ENCODE measurements at places on chromosomes 3 and 15.

DNA sequence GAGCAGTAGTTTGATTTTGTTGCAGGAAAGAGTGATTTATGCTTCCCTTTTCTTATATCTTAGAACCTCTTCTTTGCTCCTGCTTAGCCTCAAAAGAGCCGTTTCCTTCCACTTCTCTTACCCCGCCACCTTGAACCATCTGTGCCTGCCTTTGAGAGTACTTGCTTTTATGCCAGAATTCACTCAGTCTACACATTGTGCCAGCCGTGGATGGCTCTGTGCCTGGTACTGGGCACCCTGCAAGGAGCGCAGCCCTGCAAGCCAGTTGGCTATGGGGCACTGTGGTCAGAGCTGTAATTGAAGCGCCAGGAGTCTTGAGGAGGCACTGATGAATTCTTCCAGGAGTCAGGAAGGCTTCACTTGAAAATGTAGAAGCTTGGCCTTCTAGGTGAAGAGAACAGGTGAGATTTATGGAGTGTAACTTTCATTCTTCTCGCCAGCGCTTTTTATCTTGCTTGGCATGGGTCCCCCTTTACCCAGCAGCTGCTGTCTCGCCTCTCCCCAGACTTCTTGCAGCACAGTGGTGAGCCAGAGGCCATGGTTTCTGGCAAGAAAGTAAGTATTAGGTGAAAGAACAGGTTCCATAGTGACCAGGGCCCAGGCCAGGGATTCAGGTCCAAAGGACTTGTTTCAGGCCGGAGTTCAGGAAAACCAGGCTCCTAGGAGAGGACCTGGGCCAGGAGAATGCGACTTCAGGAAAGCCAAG lies 4.9 kb downstream of the TMED3 start:
- no peak for DNase-seq

DNA sequence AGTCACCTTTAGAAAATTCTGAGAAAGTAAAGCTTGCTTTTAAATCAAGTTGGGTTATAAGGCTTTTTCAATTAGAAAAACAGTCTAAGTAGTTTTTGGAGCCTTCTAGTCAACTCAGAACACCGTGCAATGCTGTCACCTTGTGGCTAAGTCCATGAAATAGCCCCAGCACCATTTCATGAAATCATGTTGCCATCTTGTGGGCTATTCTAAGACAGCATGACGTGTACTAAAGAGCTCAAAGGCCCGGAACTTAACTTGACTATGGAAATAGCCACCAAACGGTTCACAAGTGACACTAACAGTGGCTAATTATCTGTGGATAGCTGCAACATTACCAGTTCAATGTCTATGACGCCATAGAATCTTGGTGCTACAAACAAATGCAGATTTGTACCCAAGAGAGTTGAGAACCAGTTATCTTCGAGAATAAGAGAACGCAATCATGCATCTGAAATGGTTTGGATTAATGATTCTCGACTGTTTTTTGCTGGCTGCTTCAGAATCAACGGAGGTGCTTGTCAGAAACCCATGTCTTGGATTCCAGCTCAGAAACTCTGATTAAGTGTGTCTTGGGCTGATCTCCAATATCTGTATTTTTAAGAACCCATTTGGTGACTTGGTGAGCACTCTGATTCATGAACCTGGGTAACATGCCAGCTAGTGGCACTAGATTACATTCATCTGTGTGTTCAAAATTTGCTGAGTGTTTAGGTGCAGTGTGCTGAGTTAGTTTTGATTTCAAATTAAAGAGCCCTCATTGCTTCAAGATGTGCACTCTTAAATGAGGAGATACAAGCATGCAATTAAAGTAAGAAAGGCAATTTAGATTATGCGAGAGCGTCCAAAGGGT lies 111.2 kb upstream of the MCTP2 start:
- peak; percentile 46 for DNase-seq

GRCh38 chr15:63469984-63470383 lies 34.4 kb upstream of the USP3 start:
- DNase-seq, result no peak

DNA sequence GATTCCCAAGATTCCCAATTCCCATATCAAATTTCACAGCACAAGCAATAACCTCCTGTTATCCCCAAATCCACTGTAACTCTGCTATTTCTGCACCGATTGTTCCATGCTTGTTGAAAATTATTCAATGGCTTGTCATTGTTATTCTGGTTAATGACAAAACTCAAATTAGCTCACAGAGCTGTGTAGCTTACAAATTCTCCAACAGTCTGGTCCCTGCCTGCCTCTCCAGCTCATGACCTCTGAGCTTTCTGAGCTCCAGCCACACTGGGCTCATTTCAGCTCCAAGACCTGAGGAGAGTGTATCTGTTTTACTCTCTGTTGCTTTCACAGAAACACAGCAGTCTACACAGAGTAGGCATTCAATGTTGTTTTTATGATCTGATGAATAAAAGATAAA lies 3.3 kb downstream of the DPPA2 start:
- DNase-seq, result no peak

- DNase-seq, result no peak
Measured at GRCh38 chr3:139668332-139668731, 9.4 kb downstream of the NMNAT3 start.

GRCh38 chr15:77126529-77127326 lies 55.8 kb upstream of the TSPAN3 start:
- no peak for DNase-seq

DNA sequence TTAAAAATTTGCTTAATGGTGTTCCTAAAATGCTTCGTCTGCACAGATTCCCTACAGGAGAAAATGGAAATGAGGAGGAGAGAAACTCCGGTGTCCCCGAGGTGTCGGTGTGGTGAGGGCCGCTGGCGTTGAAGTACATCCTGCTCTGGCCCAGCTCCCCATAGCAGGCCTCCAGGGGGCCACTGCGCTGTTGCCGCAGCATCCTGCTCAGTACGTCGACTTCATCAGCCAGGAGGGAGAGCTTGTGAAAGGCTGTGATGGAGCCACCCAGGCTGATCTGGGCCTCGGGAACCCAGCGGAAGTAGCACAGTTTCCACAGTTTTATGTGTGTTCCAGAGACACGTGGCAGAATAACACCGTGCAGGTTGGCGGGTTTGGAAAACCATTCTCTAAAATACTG lies 37.8 kb downstream of the FAN1 start:
- no peak for DNase-seq

DNA sequence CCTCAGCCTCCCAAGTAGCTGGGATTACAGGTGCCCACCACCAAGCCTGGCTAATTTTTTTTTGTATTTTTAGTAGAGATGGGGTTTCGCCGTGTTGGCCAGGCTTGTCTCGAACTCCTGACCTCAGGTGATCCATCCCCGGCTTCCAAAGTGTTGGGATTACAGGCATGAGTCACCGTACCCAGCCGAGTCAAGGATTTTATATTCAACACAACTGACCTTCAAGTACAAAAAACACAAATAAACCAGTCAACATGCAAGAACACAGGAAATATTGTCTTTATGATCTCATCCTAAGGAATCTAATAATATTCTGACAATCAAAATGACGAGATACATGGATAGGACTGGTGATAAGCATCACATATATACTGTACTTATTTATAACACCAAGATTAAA lies 37.9 kb downstream of the TJP1 start:
- DNase-seq, result no peak

- DNase-seq, result no peak
Measured at GRCh38 chr3:73363093-73363492, 261.6 kb downstream of the PDZRN3 start.

DNA sequence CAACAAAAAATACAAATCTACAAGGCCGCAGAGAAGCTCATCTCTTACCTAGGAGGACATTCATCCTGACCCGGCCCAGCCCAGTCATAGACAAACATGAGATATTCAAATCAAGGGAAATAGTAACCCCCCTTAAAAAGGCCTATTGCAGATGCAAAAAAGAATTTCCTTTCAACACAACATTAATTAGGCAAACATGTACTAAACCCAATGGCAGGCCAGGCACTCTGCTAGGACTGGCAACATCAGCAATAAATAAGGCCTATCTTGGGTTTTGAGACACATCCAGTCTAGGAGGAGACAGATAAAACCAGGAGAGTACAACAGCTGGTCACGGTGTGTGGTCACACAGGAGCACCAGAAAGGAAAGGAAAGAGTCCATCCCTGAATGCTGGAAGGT lies 61.4 kb downstream of the ADCY5 start:
- no peak for DNase-seq

GRCh38 chr15:91412138-91412928 lies 312.3 kb downstream of the SV2B start:
- DNase-seq, result no peak

DNA sequence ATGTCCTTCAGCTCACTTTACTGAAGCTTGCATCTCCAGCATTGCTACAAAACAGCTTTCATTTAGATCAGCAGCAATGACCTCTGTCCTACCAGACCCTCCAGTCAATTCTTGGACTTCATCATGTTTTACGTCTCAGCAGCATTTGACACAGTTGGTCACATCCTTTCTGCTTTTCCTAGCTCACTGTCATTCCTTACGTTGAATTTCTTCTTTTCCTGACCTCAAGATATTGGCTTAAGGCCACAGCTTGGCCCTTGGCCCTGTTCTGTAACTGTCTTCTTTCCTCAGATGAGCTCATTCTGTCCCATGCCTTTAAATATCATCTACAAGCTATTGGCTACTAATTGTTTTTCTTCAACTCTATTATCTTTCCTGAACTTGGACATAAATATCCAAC lies 576.2 kb upstream of the KCNMB2 start:
- no peak for DNase-seq

- DNase-seq, result no peak
Measured at GRCh38 chr3:66302288-66302687, 81.5 kb downstream of the SLC25A26 start.

DNA sequence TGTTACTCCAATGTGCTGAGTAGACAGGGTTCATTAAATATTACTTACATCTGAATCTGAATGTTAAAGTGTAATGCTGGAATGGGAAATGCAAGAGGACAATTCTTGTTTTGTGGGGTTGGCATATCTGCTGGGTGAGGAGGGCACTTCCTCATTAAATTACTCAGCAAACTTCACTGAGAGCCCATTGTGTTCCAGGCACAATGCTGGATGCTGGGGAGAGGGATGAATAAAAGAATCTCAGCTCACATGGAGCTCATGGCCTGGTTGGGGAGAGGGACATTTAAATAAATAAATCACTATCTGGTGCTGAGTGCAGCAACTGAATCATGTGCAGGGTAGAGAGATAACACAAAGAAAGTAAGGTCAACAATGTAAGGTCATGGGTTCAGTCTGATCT lies 199.2 kb upstream of the CFAP20DC start:
- no peak for DNase-seq

- DNase-seq, result no peak
Measured at GRCh38 chr3:46112984-46113383, 85.7 kb upstream of the XCR1 start.

DNA sequence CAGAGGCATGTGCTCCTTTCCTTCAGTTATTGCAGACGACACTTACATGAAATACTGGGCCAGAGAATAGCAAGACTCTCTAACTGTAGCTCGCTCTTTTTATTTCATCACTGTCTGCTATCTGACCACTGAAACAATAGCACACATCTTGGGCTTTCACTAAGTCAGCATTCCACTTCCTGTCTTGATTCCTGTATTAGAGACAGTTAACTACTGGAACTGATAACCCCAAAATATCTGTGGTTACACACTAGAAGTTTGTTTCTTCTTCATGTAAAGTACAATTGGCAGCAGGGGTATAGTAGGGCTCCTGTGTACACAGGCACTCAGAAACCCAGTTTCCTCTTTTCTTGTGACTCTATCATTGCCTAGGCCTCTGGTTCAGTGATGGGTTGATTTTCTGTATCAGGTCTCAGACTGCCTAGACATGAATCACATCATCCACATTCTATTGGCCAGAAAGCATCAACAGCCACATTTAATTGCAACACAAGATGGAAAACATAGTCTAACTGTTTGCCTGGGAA lies 230.2 kb upstream of the CD96 start:
- DNase-seq, result no peak

GRCh38 chr3:129360171-129360611 lies 68.2 kb downstream of the EFCAB12 start:
- DNase-seq, result no peak

- DNase-seq, result no peak
Measured at GRCh38 chr3:133891662-133892378, 3.9 kb downstream of the RAB6B start.

DNA sequence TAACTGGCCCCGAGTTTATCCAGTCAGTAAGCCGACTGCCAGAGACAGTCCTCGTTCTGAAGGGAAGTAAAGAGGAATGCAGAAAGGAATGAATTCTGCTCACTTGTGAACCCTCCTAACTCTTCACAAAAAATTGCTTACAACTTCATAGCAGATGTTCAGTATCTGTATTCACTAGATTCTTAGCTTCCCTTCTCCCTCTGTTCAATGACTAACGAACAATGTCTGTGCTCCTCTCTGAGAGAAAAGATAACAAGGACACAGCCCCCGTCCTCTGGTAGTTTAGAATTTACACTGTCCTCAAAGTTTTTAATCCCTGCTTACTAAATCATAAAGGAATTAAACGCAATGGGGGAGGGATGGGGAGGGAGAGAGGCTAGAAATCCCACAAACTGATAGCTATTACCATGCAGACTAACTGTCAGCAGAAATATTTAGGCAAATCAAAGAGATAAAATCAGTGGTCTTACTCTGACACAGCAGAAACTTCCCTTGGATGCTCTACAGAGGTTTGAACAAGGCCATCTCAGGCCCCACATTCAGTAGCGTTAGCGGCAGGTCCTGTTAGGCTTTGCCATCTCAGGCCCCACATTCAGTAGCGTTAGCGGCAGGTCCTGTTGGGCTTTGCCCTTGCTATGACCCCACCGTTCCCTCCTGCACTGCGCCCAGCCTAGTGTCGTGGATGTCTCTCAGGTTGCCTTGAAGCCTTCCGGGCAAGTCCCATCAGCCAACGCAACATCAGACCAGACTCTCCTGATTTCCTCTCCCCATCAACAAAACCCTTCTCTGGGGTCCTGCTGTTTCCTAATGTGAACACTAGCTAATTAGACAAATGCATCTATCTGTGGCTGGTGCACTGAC lies 23.4 kb downstream of the NRROS start:
- DNase-seq, result no peak

DNA sequence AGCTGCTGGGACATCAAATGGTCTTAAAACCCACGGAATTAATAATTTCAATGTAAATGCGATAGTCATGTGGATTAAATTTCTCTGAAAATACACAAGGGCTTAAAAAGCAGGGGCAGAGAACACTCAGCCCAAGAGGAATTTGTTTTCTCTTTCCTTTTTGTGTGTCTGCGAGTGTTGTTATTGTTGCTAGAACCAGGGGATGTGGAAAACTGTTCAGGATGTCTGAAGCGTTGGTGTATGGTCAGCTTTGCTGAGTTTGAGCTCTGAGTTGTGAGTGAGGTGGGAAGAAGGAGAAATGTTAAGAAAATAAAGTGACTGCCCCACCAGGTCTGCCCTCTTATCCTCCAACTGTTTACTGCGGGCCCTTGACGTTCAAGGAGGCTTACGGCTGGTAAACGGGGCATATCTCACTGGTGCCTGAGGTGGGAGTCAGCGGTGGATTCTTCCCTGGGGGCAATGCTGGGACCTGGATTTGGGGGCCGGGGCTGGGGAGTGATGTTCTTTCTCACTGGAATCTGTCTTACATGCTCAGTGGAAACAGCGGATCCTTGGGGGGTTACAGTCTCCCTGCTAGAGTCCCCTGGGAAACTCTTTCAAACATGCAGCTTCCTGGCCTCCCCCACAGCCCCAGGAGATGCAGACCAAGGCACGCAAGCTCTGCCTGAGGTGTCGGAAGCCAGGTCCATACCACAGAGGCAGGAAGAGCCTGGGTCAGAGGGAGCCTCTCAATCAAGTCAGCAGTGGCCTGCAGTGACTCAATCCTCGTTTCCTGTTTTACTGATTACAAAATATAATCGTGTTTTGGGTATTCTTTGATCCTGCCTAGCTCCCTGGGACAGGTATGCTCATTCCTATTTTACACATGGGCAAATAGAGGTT lies 41.8 kb downstream of the ITGA11 start:
- no peak for DNase-seq

- DNase-seq, result peak; percentile 33
Measured at GRCh38 chr3:135809021-135809634, 156.4 kb upstream of the PPP2R3A start.
